ENCODE measurements at places on chromosomes 12 and 14.

DNA sequence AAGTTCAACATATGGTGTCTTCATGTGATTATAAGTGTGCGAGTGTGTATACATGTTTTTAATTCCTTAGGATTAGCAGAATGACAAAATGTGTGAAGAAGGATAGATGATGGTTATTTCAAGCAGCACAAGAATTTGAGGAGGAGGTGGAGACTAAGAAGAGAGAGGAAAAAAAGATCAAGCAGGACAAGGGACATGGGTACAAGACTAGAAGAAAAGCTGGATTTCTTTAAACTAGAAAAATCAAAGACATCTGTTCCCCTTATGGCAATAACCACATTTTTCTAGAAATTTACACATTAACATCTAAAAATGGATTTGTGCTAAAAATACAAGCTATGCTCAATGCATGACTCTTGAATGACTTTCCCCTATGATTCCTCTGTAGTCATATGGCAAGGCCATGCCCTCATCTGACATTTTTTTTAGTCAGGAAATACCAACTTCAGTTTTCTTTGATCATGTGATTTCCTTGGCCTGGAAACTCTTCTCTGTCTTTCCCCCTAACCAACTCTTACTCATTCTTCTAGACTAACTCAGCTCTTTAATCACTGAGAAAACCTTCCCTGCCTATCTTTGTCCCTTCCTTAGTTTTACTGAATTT is 435.8 kb downstream of the NRXN3 start:
- no peak for DNase-seq

DNA sequence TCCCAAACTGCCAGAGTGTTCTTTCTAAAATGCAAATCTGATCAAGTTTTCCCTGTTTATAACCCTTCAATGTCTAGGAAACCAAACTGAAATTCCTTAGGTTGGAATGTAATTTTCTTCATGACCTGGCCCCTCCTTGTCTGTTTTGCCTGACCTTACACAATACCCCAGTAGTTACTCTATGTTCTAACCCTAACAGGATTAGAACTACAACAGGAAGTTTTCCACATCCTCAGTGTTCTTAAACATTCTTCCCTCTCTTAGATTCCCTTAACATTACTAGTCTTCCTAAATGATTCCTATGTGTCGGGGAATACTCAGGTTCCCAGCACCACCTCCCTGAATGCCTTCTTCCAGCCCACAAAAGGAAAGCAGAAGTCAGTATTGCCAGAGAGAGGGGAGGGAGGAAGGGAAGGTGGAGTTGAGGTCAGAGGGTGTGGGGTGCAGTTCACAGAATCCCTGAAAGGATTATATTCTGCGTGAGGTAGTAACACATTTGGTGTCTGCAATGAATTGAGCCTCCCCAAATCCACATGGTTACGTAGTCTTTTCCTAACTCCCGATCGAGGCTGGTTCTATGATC is 72.6 kb downstream of the BBS10 start:
- no peak for DNase-seq

- DNase-seq = no peak
Observed at GRCh38 chr14:101582294-101582693, 21.0 kb downstream of the DIO3 start.

- no peak for DNase-seq
Observed at GRCh38 chr14:52663850-52664249, 31.5 kb downstream of the ERO1A start.

GRCh38 chr12:50021031-50021430 is 4.3 kb downstream of the RACGAP1 start:
- no peak for DNase-seq

- DNase-seq = no peak
Observed at GRCh38 chr12:3958534-3958933, 85.3 kb upstream of the PARP11 start.

GRCh38 chr14:102415671-102416070 is 52.9 kb downstream of the TECPR2 start:
- no peak for DNase-seq

DNA sequence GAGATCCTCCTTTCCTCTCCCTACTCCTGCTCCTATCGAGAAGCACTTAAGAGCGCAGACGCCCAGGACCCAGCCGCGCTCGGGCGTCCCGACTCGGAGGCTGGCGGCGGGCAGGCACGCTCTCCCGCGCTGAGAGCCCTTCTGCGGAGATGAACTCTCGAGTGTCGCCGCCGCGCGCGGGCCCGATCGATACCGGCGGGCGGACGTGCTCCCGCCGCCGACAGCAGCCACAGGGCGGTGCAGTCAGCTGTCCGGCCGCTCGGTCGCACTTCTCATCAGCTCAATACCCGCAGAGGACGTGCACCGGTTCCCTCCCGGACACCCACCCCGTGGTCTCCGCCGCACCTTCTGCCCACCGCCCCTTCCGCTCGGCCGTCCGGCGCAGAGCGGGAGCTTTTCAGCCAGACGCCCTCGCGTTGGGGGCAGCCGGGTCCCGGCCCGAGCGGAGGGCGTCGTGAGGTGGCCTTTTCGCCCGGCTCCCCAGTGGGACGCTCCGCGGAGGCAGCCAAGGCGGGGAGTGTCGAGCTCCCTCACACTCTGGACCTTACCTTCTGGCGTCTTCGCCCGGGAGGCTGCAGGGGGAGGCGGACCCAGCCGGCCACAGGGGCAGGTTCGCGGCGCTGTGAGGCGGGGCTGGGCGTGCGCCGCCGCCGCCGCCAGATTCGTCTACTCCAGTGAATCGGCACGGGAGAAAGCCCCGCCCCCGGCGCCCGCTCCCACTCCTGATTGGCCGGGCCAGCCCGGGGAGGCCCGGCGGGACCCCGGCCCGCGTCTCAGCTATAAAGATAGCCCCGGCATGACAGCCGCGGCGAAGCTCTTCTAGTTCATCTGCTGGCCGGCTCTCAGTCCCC is at the start of gene INSM2:
INSM2 (plus strand) TSS at position 808 of the 851 bp plus-strand sequence. CDS start 89 bp downstream, outside the sequence.
- DNase-seq = no peak

DNA sequence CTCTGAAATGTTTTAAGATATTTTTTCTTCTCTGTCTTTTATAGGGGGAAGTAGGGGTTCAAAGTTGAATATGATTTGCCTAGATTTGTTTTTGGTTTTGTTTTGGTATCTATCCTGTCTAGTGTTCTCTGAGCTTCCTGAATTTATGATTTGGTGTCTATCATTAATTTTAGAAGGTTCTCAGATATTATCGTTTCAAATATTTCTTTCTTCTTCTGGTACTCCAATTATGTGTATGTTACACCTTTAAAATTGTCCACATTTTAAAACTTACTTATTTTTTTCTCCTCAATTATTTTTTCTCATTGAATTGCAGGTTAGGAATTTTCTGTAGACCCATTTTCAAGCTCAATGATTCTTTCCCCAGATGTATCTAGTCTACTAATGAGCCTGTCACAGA is 13.8 kb upstream of the DCN start:
- no peak for DNase-seq

GRCh38 chr14:69485701-69486100 is 1.2 kb downstream of the PLEKHD1 start:
- no peak for DNase-seq

DNA sequence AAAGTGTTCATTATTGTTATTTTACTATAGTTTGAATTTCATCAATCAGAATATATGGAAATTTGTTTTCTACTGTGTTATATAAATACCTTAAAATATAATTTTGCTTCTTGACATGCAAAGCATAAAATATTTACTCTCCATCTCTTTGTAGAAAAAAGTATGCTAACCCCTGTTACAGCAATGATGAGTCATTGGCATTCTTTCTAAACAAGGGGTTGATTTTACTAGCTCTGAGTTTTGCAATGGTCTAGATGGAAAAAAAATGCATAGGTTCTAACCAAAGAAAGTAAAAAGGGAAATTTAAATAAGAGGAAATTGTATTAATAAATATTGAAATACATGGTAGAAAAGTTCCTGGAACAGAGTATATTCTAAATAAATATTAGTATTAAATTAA is 990.2 kb upstream of the ATXN7L3B start:
- DNase-seq = no peak

DNA sequence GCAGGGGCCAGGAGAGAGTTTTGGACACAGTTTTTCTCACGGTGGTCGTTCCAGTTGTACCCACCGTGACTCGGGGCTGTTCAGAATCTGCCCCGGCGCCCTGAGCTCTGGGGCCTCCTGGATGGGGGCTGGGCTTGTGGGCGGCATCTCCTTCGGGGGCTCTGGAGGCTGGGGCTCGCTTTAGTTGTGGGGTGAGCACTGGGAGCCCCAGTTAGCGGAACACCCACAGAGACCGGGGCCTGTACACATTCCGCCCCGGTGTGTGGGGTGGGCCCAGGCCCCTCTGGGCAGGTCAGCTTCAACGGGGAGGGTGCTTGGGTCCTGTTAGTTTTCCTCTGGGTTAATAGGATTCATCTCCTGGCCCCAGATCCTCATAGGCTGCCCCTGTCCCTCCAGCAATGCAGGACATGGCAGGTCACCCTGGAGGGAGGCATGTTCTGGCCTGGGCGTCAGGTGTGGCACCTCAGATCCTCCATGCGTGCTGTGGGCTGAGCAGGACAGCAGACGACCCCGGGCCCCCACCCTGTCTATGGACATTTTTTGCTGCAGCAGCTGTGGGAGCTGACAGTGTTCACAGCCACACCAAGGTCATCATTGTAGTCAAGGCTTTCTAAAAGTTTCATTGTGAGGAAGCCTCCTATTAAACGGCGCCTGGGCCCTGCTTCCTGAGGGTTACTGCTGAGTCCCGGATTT is 393.2 kb downstream of the TMEM121 start:
- no peak for DNase-seq

DNA sequence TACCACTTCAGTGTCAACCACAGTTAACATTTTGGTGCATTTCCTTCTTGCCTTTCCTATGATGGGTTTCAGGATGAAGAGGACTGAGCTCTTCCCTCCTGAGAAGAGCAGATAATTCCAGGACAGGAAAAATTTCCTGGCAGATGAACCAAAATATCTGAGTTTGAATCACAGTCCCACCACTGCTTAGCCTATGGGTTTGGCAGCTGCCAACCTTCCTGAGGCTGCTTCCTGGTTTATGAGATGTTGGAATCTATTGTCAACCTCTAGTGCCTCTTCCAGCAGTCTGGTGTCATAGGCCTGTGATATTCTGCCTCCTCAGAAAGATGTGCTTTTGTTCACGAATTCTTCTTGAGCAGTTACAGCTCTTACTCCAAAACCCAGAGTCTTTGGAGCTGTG is 197.4 kb upstream of the FRMD6 start:
- no peak for DNase-seq

DNA sequence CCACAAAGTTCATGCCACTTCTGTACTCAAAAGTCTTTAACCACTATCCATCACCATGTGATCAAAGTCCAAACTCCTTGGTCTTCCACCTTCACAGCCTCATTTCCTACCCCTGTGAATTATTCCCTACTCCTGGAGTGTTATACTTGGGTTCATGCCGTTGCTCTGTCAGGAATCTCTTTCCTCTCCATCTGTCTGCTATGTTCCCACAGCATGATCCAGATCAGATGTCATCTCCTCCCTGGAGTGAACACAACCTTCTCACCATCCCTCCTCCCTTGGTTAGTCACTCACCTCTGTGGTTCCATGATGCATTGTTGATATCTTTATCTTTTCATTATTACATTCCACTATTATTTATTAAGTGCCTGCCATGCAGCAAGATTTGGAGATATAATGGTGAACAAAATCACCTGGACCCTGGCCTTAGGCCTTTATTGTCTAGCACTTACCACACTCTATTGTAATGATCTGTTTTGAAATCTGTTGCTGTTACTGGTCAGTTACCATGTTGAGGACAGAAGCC is 22.4 kb downstream of the LACRT start:
- no peak for DNase-seq

- no peak for DNase-seq
Observed at GRCh38 chr14:105413544-105413886, 6.1 kb upstream of the MTA1 start.

GRCh38 chr12:124774462-124775167 is 89.0 kb downstream of the SCARB1 start:
- DNase-seq = no peak

DNA sequence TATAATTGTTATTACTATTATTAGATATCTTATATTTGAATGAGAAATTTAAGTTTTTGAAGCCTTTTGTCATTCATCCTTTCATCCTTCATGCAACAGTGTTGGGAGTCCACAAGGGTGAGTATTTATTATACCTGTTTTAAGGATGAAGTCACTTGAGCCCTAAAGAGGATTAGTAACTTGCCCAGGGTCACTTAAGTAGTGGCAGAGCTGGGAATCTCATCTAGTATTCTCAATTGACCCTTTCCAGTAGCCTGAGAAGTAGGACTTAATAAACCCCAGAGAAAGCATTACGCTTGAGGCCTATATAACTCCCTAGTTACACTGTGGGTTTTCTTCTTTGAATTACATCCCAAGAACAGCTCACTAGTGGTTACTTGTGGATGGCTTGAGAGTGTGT is 119.8 kb downstream of the SRGAP1 start:
- DNase-seq = no peak

DNA sequence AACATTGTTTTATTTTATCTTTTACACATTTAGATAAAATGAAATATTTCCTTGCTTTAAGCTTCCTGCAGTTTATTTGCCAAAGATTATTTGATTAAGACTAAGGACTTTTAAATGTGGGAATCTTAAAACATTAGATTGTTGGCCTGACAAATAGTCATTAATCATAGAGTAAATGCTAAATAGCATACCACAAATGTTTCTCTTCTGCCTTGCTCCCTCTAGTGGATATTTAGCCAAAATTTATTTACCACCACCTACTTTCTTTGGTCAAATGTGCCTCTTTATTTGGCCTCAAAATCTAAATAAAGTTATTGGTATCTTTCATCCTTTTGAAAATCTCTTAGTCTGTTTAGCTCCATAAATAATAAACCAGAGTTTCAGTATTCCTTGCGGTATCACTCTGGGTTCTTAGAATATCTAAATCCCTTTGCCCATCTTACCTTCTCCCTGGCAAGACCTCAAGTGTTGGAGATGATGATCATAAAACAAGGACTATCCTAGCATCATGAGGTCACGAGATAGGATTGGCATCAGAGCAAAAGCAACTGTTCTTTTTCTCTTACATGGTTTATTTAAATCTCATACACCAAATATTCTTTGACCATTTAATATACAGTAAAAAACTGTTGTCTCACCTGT is 150.6 kb upstream of the AEBP2 start:
- no peak for DNase-seq

GRCh38 chr12:12939888-12940287 is 12.1 kb downstream of the GPRC5D start:
- DNase-seq = no peak

DNA sequence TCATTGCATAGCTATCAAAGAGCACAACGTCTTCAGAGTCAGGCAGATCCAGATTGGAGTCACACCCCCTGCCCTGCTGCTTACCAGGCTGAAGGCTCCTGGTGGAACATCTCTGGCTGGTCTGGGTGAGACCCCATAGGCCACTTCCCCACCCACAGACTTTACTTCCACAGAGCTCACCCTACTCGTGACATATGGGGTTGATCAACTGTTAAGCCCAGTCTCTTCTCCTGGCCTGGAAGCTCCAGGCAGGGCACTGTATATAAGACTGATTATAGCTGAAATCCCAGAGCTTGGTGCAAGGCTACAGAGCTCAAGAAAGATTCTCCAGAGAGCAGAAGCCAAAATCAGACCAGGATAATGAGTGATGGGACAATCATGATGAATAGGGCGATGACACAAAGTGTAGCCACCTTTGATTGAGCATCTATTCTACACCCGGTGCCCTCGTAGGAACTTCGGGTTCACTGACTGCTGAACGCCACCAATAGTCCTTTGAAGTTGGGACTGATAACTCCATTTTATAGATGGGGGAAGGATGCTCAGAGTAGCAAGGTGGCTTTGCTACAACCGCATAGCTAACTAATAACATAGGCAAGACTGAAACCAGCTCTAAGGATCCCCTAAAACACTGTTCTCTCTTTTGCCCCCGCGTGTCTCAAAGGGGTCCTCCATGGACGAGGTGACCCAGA is 287.8 kb downstream of the BCL11B start:
- no peak for DNase-seq

- DNase-seq = no peak
Observed at GRCh38 chr12:89493670-89494302, 30.8 kb downstream of the GALNT4 start.

Data from activated CD8-positive, alpha-beta memory T cell treated with anti-CD3 and anti-CD28 coated beads for 1 hour (primary cell).